T-helper 17 cell (primary cell): ENCODE measurements at places on chromosomes 13 and 19.
A peak's percentile ranks its signal among the peaks of the same experiment; 100 is the strongest.

GRCh38 chr19:38049105-38049649 lies 142.2 kb downstream of the SIPA1L3 start:
- peak overlapping the region; percentile 88 for H3K4me3 ChIP-seq
- DNase-seq = no peak
- H3K27me3 ChIP-seq = no peaks in the 10 kb centered on the region
- H3K36me3 ChIP-seq = no peaks in the 10 kb centered on the region
- H3K27ac ChIP-seq = peak overlapping the region; percentile 93
- peaks cover 33% of the 10 kb centered on the region for H3K4me1 ChIP-seq

DNA sequence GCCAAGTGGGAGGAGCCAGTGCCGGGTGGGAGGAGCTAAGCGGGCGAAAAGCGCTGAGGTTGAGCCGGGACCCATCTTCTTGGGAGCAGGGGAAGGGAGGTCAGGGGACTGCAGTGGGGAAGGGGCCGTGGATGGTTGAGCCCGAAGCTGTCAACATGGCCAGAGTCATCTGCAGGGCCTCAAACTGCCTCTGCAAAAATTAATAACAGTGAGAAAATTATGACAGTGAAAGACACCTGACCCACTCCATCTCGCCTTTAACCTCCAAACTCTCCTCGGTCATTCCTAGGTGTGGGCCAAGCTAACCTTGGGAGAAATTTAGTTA lies 30.1 kb downstream of the ZNF557 start:
- peaks cover 8% of the 10 kb centered on the region for H3K4me1 ChIP-seq
- H3K36me3 ChIP-seq = no peaks in the 10 kb centered on the region
- peak overlapping the region; percentile 91 for H3K27ac ChIP-seq
- no peak for DNase-seq
- H3K27me3 ChIP-seq = no peaks in the 10 kb centered on the region

DNA sequence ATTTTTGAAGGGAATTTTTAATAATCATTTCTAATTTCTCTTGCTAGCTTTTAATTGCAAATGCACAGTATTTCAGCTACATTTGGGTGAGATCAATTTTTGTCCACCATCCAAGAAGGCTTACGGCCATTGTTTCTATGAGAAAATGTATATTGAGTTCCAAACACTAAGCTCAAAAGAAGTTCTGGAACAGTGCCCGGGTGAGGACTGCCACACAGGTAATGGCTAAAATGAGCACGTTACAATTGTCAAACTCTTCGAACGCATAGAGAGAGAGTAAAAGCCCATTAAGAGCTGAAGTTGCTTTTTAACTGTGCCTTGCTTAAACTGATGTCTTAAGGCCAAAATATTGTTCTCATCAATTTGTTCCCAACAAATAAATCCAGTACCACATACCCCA lies 755.0 kb downstream of the DIAPH3 start:
- DNase-seq = no peak
- H3K36me3 ChIP-seq = no peaks in the 10 kb centered on the region
- H3K4me1 ChIP-seq = no peaks in the 10 kb centered on the region
- H3K27me3 ChIP-seq = peaks cover 8% of the 10 kb centered on the region
- H3K4me3 ChIP-seq = no peak overlapping the region

GRCh38 chr13:77397636-77398035 lies 70.7 kb upstream of the MYCBP2 start:
- H3K4me1 ChIP-seq = peaks cover 12% of the 10 kb centered on the region
- no peak overlapping the region for H3K27ac ChIP-seq
- H3K36me3 ChIP-seq = no peaks in the 10 kb centered on the region
- no peak overlapping the region for H3K4me3 ChIP-seq

- no peak for DNase-seq
- H3K27ac ChIP-seq = no peak overlapping the region
- no peak overlapping the region for H3K4me3 ChIP-seq
- H3K4me1 ChIP-seq = no peaks in the 10 kb centered on the region
Measured at GRCh38 chr13:54627646-54628372, 1599.2 kb downstream of the OLFM4 start.

- no peak overlapping the region for H3K4me3 ChIP-seq
- H3K27me3 ChIP-seq = peaks cover 2% of the 10 kb centered on the region
- no peak overlapping the region for H3K27ac ChIP-seq
- no peak for DNase-seq
- H3K4me1 ChIP-seq = no peaks in the 10 kb centered on the region
Measured at GRCh38 chr13:93270769-93271742, 44.4 kb downstream of the GPC6 start.

DNA sequence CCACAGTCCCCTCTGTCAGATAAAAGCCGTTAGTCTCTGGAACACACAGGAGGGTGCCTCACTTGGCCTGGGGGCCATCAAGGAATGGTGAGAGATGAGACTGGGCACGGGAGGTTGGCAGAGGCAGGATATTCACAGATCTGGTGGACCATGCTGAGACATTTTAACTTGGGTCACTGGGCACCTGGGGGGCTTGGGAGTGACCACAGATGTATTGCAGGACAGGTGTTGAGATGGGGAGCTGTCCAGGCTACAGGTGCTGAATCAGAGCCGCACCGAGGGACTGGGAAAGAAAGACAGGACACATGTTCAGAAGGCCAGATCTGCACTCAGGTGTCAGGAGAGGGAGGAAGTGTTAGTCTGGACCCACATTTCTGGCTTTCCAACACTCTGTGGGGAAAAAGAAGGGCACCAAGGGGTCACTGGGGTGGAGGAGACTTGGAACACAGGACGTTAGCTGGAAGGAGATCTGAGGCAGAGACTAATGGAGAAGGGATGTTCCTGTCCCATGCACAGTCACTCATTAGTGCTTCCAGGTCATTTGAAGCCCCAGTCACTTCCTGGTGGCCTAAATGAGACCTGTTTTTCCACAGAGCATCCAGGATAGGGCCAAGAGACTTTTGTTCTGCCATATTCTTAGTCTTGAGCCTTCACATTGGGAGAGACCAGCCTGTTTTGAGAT lies 56.1 kb downstream of the CHST8 start:
- DNase-seq = no peak
- no peaks in the 10 kb centered on the region for H3K4me1 ChIP-seq
- H3K4me3 ChIP-seq = no peak overlapping the region
- H3K27me3 ChIP-seq = peaks cover 22% of the 10 kb centered on the region

- peak; percentile 80 for DNase-seq
- H3K4me1 ChIP-seq = peaks cover 30% of the 10 kb centered on the region
- no peaks in the 10 kb centered on the region for H3K27me3 ChIP-seq
- no peak overlapping the region for H3K27ac ChIP-seq
Measured at GRCh38 chr19:35142606-35143230, 337 bp upstream of the FXYD7 start.

GRCh38 chr19:44552324-44552723 lies 22.8 kb upstream of the CEACAM20 start:
- no peak for DNase-seq
- no peak overlapping the region for H3K27ac ChIP-seq
- no peak overlapping the region for H3K4me3 ChIP-seq
- no peaks in the 10 kb centered on the region for H3K4me1 ChIP-seq
- H3K36me3 ChIP-seq = no peaks in the 10 kb centered on the region

DNA sequence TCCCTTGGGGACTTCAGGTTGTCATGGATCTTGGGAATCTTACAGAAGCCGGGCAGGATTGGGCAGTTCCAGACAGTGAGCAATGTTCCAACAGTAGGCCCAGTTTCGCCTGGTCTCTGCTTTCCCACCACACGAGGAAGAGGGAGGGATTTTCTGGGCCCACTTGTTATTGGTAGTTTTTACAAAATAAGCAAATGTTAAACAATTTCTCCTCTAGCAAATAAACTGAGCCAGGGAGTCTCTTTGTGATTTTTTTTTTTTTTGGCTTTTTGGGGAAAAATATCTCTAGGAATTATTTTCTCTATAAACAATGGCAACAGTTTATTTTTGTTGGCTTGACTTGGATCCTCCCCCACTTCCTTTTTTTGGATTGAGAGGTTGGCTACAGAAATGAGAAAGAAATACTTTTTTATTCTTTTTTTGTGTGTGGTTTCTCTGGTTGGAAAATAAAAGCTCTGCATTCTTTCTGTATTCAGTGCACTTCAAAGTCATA lies 89.3 kb downstream of the TM9SF2 start:
- peaks cover 4% of the 10 kb centered on the region for H3K4me1 ChIP-seq
- DNase-seq = no peak
- no peak overlapping the region for H3K4me3 ChIP-seq
- H3K27ac ChIP-seq = no peak overlapping the region

DNA sequence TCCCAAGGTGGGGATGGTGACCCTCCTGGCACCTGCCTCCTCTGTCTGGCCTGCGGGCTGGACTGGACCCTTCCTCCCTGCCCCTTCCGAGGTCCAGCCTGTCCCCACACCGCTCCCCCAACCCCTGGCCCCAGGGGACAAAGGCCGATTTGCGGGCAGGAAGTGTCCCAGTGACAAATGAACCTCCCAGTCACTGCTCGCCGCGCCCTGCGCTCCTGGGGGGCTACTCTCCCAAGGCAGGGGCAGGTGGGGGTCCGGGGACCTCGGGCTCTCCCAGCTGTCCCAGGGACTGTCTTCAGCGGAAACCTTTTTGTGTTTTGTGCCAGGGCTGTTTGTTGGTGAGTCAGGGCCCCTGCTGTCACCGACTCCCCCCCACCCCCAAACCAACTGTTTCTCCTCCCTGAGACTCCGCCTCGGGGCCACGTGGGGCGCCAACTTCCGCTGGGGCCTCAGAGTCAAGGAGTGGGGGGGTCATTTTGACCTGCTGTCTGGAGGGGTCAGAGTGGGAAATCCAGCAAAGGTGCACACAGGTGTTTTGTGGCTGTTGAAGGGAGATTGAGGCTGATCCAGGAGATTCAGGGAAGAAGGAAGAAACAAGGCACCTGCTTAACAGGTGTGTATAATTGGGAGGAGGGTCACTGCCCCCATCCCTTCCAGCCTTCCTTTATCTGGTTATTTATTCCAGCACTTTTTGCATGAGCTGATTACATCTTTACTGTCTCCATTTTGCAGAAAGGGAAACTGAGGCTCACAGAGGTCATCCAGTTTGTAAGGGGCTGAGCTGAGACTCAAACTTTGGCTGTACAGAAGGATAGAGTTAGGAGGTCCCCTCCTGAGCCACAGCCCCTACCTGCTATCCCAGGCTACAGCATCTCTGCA lies 831 bp downstream of the PGPEP1 start:
- H3K27me3 ChIP-seq = no peaks in the 10 kb centered on the region
- peak overlapping the region; percentile 79 for H3K27ac ChIP-seq
- H3K4me1 ChIP-seq = peaks cover 10% of the 10 kb centered on the region
- H3K36me3 ChIP-seq = peaks cover under 1% of the 10 kb centered on the region

GRCh38 chr13:80475718-80476117 lies 134.8 kb upstream of the SPRY2 start:
- H3K4me1 ChIP-seq = no peaks in the 10 kb centered on the region
- H3K36me3 ChIP-seq = no peaks in the 10 kb centered on the region
- no peaks in the 10 kb centered on the region for H3K27me3 ChIP-seq
- H3K4me3 ChIP-seq = no peak overlapping the region

GRCh38 chr19:27964185-27964584 lies 1248.8 kb downstream of the UQCRFS1 start:
- H3K36me3 ChIP-seq = no peaks in the 10 kb centered on the region
- H3K4me3 ChIP-seq = no peak overlapping the region
- H3K27ac ChIP-seq = no peak overlapping the region
- peaks cover 4% of the 10 kb centered on the region for H3K4me1 ChIP-seq

GRCh38 chr19:16125737-16126495 lies 14.2 kb downstream of the RAB8A start:
- H3K36me3 ChIP-seq = peaks cover 11% of the 10 kb centered on the region
- no peak for DNase-seq
- no peaks in the 10 kb centered on the region for H3K27me3 ChIP-seq
- peaks cover 10% of the 10 kb centered on the region for H3K4me1 ChIP-seq

GRCh38 chr13:48950501-48950875 lies 25.2 kb upstream of the FNDC3A start:
- H3K27me3 ChIP-seq = no peaks in the 10 kb centered on the region
- no peaks in the 10 kb centered on the region for H3K4me1 ChIP-seq
- no peak overlapping the region for H3K4me3 ChIP-seq
- no peak overlapping the region for H3K27ac ChIP-seq

- no peaks in the 10 kb centered on the region for H3K27me3 ChIP-seq
- H3K27ac ChIP-seq = no peak overlapping the region
- DNase-seq = no peak
- H3K4me1 ChIP-seq = peaks cover 18% of the 10 kb centered on the region
Measured at GRCh38 chr19:19133985-19134384, 4.3 kb downstream of the TMEM161A start.

DNA sequence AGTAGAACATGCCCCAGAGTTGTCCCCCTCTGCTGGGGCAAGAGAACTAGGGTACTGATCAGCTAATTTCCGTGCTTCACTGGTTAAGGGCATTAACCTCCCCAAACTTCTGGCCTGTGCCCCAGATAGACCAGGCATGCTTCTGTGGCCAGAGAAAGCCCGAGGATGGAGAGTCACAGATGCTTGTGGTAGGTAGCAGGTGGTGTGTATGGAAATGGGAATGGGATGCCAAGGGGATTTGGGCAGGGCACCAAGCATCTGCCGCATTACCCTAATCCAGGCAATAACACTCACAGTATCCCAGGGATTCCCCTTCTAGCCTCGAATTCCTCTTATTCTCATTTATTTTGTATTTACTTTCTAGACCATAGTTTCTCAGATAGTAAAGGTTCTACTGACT lies 124.8 kb upstream of the KLF12 start:
- no peak overlapping the region for H3K4me3 ChIP-seq
- H3K27ac ChIP-seq = peak overlapping the region; percentile 80
- H3K36me3 ChIP-seq = peaks cover 3% of the 10 kb centered on the region
- DNase-seq = no peak

GRCh38 chr13:90713441-90714133 lies 633.9 kb upstream of the MIR17HG start:
- no peak overlapping the region for H3K4me3 ChIP-seq
- no peaks in the 10 kb centered on the region for H3K4me1 ChIP-seq
- H3K27ac ChIP-seq = no peak overlapping the region
- H3K36me3 ChIP-seq = no peaks in the 10 kb centered on the region

DNA sequence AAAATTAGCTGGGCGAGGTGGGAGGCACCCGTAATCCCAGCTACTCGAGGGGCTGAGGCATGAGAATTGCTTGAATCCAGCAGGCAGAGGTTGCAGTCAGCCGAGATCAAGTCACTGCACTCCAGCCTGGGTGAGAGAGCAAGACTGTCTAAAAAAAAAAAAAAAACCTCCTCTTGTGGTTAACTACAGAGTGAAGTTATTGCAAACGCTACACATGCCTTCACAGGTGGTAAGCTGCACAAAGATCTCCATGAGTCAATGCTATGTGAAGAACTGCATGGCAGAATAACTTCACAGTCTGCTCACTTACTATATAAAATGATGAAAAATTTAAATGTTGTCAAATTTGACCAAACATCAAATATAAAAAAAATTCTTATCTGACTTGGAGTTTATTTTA lies 436.8 kb downstream of the FGF14 start:
- no peak overlapping the region for H3K27ac ChIP-seq
- H3K27me3 ChIP-seq = peaks cover 13% of the 10 kb centered on the region
- H3K4me1 ChIP-seq = no peaks in the 10 kb centered on the region
- no peak overlapping the region for H3K4me3 ChIP-seq
- H3K36me3 ChIP-seq = no peaks in the 10 kb centered on the region
